Thoracic aorta (tissue), 2 donors: ENCODE measurements at places on chromosomes 1 and 21. TPM values are rescaled to one million over a fixed set of nuclear protein-coding genes. Genes with fewer than 3 reads are reported as not detected.
A peak's percentile ranks its signal among the peaks of the same experiment; 100 is the strongest.

The KLHDC8A gene
- not detected for total RNA-seq

DNA sequence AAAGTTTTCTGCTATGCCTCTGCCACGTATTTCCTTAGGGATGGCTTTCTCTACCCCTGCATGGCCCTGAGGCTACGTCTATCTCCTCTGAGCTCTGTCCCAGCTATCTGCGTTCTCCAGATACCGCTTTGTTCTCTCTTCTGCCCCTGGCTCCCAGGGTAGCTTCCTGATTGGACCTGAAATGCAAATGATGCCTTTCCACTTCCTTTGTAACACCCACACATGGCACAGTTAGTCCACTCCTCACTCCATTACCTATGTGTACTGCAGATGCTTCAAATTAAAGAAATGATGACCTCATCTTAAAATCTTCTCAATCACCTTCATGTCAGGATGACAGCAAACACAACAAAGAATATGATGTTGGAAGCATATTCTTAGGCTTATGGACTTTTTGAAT is 138.6 kb upstream of the POGK start:
- no peaks in the 10 kb centered on the region for H3K36me3 ChIP-seq
- no peak for DNase-seq
- no peak overlapping the region for H3K27ac ChIP-seq
- H3K4me1 ChIP-seq: no peaks in the 10 kb centered on the region

The C1orf226 gene
- total RNA-seq: 11.8 TPM

The SZRD1 gene
- 85.4 TPM for total RNA-seq

GRCh38 chr1:244869364-244869827 is 5.1 kb upstream of the HNRNPU start:
- no peaks in the 10 kb centered on the region for H3K36me3 ChIP-seq
- no peaks in the 10 kb centered on the region for H3K27me3 ChIP-seq
- H3K4me3 ChIP-seq: no peak overlapping the region
- H3K27ac ChIP-seq: no peak overlapping the region

The RIMS3 gene
- 33.7 TPM for total RNA-seq

The LY9 gene
- total RNA-seq: 0.41 TPM

- no peaks in the 10 kb centered on the region for H3K4me1 ChIP-seq
- H3K36me3 ChIP-seq: no peaks in the 10 kb centered on the region
- no peak overlapping the region for H3K27ac ChIP-seq
- H3K4me3 ChIP-seq: no peak overlapping the region
- no peak for DNase-seq
Observed at GRCh38 chr1:180218806-180219765, 11.0 kb upstream of the LHX4 start.

DNA sequence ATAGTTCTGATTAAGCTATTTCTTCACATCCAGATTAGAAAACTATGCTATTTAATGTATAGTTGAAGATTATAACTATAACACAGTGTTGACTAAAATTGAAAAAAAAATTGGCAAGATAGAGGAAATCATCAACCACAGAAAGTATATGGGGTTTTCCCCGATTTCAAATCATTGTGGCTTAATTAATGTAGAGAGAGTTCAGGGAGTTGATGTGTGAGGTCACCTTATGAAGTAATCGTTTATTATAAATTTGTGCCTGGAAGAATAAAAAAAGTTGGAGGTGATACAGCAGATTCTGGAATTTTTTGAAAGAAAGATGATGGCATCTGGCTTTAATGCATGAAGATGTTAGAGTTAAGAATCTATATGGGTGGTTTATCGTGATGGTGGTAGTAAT is 84.3 kb downstream of the PTGS2 start:
- no peaks in the 10 kb centered on the region for H3K36me3 ChIP-seq
- no peaks in the 10 kb centered on the region for H3K4me1 ChIP-seq
- no peak for DNase-seq
- H3K27ac ChIP-seq: no peak overlapping the region
- H3K27me3 ChIP-seq: no peaks in the 10 kb centered on the region

GRCh38 chr21:45464309-45464708 is 59.3 kb downstream of the COL18A1 start:
- no peak overlapping the region for H3K27ac ChIP-seq
- peaks cover 3% of the 10 kb centered on the region for H3K4me1 ChIP-seq
- H3K4me3 ChIP-seq: no peak overlapping the region
- no peak for DNase-seq

- H3K27me3 ChIP-seq: no peaks in the 10 kb centered on the region
- no peaks in the 10 kb centered on the region for H3K36me3 ChIP-seq
Observed at GRCh38 chr1:245768596-245768995, 613.8 kb downstream of the KIF26B start.

DNA sequence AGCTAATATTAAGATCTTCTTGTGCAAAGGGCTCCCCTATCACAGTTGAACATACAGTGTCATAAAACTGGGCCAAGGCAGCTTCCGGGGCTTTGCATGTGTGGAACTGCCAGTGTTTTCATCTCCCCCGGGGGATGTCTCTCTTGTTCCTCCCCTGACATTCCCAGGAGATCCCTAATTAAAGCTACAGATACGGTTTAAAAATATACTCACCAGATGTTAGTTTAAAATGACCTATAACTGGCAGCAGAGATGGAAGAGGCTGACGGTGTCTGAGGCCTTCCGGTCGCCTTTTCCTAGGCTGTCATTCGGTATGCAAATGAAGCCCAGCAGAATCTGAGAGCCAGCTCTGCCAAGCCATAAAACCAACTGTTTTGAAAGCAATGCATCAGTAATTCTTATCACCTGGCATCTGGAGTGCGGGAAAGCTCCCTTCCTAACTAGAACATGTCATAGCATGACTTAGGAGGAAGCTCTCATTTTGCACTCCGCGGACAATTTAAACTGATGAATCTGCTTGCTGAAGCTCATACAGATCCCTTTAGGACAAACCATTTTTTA is 436.5 kb upstream of the VAMP3 start:
- DNase-seq: no peak
- no peak overlapping the region for H3K4me3 ChIP-seq
- no peaks in the 10 kb centered on the region for H3K4me1 ChIP-seq
- no peaks in the 10 kb centered on the region for H3K27me3 ChIP-seq
- no peak overlapping the region for H3K27ac ChIP-seq

The SLC5A9 gene
- not detected for total RNA-seq

GRCh38 chr1:231699784-231700183 is 73.2 kb downstream of the DISC1 start:
- no peak overlapping the region for H3K4me3 ChIP-seq
- no peaks in the 10 kb centered on the region for H3K27me3 ChIP-seq
- no peak for DNase-seq
- no peak overlapping the region for H3K27ac ChIP-seq

The ACTN2 gene
- total RNA-seq: 32.2 TPM

The NDUFS2 gene
- 61.5 TPM for total RNA-seq

DNA sequence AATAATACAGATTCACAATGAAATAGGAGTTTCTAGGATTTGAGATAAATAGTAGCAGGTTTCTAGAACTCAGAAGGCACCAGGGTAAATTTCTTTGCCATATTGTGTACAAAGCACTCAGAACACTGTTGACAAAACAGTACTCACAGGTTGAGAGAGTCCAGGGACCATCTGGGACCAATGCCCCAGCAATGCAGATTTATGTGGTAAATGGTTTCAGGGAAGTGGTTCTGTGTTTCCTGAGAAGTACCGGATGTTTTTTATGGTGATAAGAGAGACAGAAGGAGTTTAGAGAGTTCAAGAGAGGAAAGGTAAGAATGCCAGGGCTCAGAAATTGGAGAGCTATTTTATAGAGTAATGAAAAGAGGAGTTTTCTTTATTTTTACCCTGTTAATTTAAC is 29.6 kb upstream of the DIPK1A start:
- no peak overlapping the region for H3K27ac ChIP-seq
- no peak for DNase-seq
- no peaks in the 10 kb centered on the region for H3K36me3 ChIP-seq
- no peak overlapping the region for H3K4me3 ChIP-seq
- no peaks in the 10 kb centered on the region for H3K27me3 ChIP-seq

- H3K27ac ChIP-seq: peak overlapping the region; percentile 92
- peaks cover 73% of the 10 kb centered on the region for H3K4me1 ChIP-seq
- no peaks in the 10 kb centered on the region for H3K27me3 ChIP-seq
- H3K4me3 ChIP-seq: peak overlapping the region; percentile 26
- no peaks in the 10 kb centered on the region for H3K36me3 ChIP-seq
- peak; percentile 34 for DNase-seq
Observed at GRCh38 chr1:36203554-36204346, 20.5 kb upstream of the THRAP3 start.

The NBPF26 gene
- 24.8 TPM for total RNA-seq

DNA sequence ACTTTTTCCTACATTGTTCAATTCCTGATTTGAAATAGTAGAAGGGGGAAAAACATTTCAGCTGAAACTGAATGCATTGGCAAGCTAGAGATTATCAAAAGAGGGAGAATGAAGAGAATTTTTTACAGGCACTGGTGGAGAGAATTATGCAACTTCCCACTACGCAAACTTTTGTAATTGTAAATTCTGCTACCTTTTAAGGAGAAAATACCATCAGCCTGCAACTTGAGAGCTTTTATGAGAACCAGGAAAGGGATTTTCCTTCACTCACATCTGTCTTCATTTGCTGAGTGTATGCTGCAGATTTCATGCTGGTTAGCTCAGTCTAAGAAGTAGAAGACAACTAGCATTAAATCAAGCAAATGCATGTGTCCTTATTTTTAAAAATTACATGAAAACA is 43.7 kb downstream of the ADAMTS1 start:
- H3K36me3 ChIP-seq: no peaks in the 10 kb centered on the region
- H3K27me3 ChIP-seq: no peaks in the 10 kb centered on the region
- DNase-seq: no peak
- H3K4me1 ChIP-seq: peaks cover 6% of the 10 kb centered on the region
- H3K27ac ChIP-seq: peak overlapping the region; percentile 65
- H3K4me3 ChIP-seq: peak overlapping the region; percentile 6

The AKNAD1 gene
- not detected for total RNA-seq

The C1orf141 gene
- total RNA-seq: not detected

- peaks cover 13% of the 10 kb centered on the region for H3K4me1 ChIP-seq
- no peaks in the 10 kb centered on the region for H3K27me3 ChIP-seq
- no peak overlapping the region for H3K27ac ChIP-seq
- DNase-seq: no peak
- peaks cover 51% of the 10 kb centered on the region for H3K36me3 ChIP-seq
Observed at GRCh38 chr1:15915991-15916390, 59.9 kb downstream of the ZBTB17 start.

The SH2D5 gene
- not detected for total RNA-seq

The BRINP3 gene
- 6.0 TPM for total RNA-seq

GRCh38 chr1:154802982-154803920 is 66.8 kb downstream of the KCNN3 start:
- no peaks in the 10 kb centered on the region for H3K36me3 ChIP-seq
- H3K4me1 ChIP-seq: no peaks in the 10 kb centered on the region
- no peak overlapping the region for H3K4me3 ChIP-seq
- H3K27me3 ChIP-seq: no peaks in the 10 kb centered on the region

- no peak overlapping the region for H3K4me3 ChIP-seq
- no peaks in the 10 kb centered on the region for H3K4me1 ChIP-seq
- H3K27me3 ChIP-seq: no peaks in the 10 kb centered on the region
- no peaks in the 10 kb centered on the region for H3K36me3 ChIP-seq
- no peak for DNase-seq
- no peak overlapping the region for H3K27ac ChIP-seq
Observed at GRCh38 chr1:98197356-98197755, 276.5 kb upstream of the DPYD start.

DNA sequence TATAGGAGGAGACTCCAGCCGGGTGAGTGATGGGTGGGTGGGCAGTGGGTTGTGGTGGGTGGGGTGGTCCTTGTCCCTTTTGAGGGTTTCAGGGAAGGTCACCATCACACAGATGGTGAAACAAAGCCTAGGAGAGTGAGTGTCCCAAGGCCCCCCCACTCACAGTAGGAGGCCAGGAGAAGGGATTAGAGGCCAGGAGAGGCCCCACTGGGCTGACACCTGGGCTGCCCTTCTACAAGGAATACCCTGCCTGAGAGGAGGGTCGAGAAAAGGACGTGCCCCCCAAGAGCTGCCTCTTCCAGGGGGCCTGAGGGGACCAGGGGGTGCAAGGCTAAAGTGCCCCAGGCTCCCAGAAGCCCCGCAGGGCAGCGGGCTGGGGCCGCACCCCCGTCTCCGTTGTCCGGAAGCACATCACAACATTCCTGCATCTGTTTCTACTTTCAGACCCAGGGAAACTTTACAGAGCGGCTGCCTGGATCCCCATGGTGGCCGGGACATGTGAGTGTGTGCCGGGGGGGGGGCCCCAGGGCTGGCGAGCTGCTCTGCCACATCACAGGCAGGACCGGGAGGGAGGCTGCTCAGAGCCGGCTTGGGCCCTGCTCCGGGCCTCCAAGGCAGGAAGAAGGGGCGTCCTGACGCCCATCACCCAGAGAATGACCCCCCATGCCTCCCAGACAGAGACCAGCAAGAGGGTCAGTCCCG is 68.2 kb downstream of the ARHGEF16 start:
- no peaks in the 10 kb centered on the region for H3K27me3 ChIP-seq
- H3K4me1 ChIP-seq: peaks cover 20% of the 10 kb centered on the region
- DNase-seq: no peak

The LCE1C gene
- total RNA-seq: not detected

DNA sequence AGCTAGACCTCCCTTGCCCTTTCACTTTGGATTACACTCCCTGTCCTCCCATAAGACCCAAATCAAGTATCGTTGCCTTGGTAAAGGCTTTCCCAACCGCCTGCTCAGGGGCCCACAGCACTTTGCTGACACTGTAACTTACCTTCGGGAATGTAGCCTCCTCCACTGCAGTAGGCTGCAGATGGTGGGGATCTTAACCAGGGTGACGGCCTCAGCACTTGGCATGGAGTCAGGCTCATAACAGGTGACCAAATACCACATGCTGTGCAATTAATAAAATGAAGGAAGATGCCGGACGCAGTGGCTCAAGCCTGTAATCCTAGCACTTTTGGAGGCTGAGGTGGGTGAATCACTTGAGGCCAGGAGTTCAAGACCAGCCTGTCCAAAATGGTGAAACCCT is 88.7 kb upstream of the IRF2BP2 start:
- DNase-seq: no peak
- H3K27me3 ChIP-seq: no peaks in the 10 kb centered on the region
- no peaks in the 10 kb centered on the region for H3K36me3 ChIP-seq
- H3K27ac ChIP-seq: no peak overlapping the region

DNA sequence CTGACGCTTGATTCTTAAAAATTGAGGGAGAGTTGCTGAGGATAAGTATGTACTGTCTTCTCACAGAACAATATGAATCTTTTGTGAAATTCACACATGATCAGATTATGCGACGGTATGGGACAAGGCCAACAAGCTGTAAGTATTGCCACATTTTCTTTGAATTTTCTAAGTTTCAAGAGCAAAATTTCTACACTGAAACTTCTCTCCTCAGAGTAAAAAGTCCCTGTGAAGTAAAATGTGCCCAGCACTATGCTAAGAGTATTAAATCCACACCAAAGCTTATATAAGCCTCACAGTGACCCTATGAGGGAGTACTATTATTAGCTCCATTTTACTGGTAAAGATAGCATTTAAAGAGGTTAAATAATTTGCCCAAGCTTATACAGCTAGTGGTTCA is 12.2 kb downstream of the AKIRIN1 start:
- H3K4me1 ChIP-seq: no peaks in the 10 kb centered on the region
- DNase-seq: no peak
- no peak overlapping the region for H3K27ac ChIP-seq

The SPATA46 gene
- total RNA-seq: not detected
